ENCODE measurements at places on chromosomes 16 and 17. TPM values are rescaled to one million over a fixed set of nuclear protein-coding genes. Genes with fewer than 3 reads are reported as not detected.

GRCh38 chr17:57626520-57627210 lies 118.4 kb downstream of the CCDC182 start:
- DNase-seq, result no peak

DNA sequence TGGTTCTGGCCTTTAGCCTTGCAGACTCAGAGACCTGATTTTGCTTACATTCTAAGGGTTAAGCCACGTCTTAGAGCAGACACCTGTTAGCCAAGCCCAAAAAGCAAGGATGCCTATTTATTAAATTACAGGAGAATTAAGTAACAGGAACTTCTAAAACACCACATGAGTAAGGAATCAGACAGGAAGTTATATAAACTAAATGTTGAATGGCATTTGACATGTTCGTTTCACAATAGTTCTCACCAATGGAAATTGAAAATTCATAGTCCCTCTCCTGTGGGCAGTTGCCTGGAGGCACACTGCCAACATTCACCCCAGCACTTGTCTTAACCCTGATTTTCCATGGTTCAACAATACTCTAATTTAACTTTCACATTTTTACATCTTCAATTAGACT lies 9.0 kb downstream of the KRTAP9-7 start:
- no peak for DNase-seq

DNA sequence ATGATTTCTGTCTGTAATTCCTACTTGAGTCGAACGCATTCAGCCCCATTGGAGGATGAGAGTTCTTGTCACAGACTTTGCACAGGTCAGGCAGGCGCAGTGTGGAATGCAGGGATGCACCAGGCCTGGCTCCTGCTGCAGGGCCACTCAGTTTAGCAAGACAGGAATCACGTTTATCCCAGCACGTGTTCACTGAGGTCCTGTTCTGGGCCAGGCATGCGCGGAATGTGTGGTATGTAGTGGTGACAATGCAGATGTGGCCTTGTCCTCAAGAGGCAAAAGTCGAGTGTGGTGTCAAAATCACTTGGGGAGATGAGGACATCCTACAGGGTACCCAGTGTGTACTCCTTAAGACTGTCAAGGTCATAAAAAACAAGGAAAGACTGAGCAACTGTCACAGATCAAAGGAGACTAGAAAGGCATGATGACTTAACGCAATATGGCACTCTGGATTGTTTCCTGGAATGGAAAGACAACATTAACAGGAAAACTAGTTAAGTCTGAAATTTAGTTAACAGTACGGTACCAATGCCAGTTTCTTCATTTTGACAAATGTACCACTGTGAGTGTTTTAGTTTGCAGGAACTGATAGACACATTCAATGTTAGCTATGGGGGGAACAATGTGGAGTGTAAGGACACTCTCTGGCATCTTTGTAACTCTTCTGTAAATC lies 121.5 kb upstream of the ADAMTS18 start:
- DNase-seq, result no peak

- DNase-seq, result peak; percentile 56
Measured at GRCh38 chr16:82639666-82640336, 13.0 kb downstream of the CDH13 start.

KRT33B gene
- 0.09 TPM for total RNA-seq

- DNase-seq, result no peak
Measured at GRCh38 chr17:72346306-72346705, 225.5 kb downstream of the SOX9 start.

- DNase-seq, result no peak
Measured at GRCh38 chr16:72285324-72285723, 113.4 kb upstream of the PMFBP1 start.

DNA sequence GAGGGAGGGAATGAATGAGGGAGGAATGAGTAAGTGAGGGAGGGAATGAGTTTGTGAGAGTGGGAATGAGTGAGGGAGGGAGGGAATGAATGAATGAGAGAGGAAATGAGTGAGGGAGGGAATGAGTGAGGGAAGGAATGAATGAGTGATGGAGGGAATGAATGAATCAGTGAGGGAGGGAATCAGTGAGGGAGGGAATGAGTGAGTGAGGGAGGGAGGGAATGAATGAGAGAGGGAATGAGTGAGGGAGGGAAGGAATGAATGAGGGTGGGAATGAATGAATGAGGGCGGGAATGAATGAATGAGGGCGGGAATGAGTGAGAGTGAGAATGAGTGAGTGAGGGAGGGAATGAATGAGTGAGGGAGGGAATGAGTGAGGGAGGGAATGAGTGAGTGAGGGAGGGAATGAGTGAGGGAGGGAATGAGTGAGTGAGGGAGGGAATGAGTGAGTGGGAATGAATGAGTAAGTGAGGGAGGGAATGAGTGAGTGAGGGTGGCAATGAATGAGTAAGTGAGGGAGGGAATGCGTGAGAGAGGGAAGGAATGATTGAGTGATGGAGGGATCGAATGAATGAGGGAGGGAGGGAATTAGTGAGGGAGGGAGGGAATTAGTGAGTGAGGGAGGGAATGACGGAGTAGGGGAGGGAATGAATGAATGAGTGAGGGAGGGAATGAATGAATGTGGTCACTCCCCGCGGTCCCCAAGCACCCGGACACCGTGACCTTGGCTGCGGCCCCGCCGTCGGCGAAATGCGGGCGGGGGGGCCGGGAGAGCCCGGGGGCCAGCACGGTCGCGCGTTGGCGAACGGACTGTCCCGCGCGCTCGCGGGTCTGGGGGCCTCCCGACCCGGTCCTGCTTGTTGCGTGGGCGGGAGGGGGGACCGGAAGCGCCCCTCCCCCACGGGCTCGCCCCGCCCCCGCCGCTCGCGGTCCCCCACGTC lies 1.1 kb upstream of the UBE2I start:
- no peak for DNase-seq

GRCh38 chr17:59751955-59752413 lies 44.5 kb downstream of the VMP1 start:
- DNase-seq, result no peak

KRTAP2-3 gene
- total RNA-seq, result not detected

- DNase-seq, result no peak
Measured at GRCh38 chr16:17353561-17353960, 117.2 kb downstream of the XYLT1 start.

EXOC3L1 gene
- total RNA-seq, result 7.6 TPM

- no peak for DNase-seq
Measured at GRCh38 chr16:64975821-64976220, 146.0 kb downstream of the CDH11 start.

- no peak for DNase-seq
Measured at GRCh38 chr17:32529604-32530003, 42.8 kb downstream of the CDK5R1 start.

Measured in muscle of leg (tissue), 16 donors.